SW 1271 (cell line): ENCODE measurements at places on chromosomes 7 and 10.

GRCh38 chr7:2757361-2757903, 69.4 kb downstream of the AMZ1 start:
- no peak for DNase-seq

- DNase-seq, result no peak
Measured at GRCh38 chr7:16754856-16755317, 1.3 kb downstream of the TSPAN13 start.

- peak; percentile 3 for DNase-seq
Measured at GRCh38 chr7:28840592-28840995, 117.5 kb downstream of the TRIL start.

GRCh38 chr7:133290041-133290440, 37.2 kb downstream of the EXOC4 start:
- DNase-seq, result no peak

- no peak for DNase-seq
Measured at GRCh38 chr10:67883710-67884312, 645 bp upstream of the SIRT1 start.

GRCh38 chr7:89661876-89662275, 492.4 kb upstream of the STEAP1 start:
- DNase-seq, result no peak

GRCh38 chr10:128092454-128092853, 33.8 kb downstream of the MKI67 start:
- DNase-seq, result no peak

- no peak for DNase-seq
Measured at GRCh38 chr7:51666266-51666665, 349.7 kb upstream of the COBL start.

- DNase-seq, result no peak
Measured at GRCh38 chr7:46839651-46840050, 742.3 kb downstream of the TNS3 start.

DNA sequence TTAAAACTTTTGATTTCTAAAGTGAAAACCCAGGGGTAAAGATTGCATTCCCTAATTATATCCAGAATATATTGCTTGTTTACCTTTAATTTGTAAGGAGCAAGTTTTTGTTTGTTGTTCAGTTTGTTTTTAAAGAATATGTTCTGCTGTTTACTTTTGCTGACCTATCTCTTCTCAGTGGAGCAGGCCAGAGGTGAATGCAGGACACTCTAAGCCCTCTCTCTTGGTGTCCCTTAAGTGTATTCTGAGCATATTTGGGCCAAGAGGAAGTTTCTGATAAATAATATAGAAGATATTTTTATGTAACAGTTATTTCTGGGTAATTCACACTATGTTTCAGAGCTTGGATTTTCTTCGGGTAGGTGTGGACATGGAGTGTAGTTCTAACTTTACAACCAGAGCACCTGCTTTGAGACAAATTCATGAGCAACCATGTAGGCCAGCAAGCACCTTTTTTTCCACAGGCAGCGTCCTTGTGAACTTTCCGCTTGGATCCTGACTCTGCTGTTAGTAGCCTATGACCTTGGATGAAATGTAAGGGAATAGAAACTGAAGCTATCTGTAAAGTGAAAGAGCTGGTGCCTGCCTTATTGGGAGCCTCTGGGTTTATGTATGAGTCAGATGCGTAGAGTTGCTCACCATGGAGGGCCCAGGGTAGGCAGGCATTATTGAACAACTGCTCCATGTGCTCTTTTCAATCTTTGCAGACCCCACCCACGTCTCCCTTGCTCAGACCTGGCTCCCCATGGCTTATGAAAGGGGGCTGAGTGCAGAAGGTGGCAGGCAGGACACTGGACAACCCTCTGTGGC, 16.1 kb downstream of the OGDH start:
- no peak for DNase-seq

GRCh38 chr7:134353411-134353810, 36.7 kb upstream of the SLC35B4 start:
- DNase-seq, result no peak

GRCh38 chr7:140881507-140882228, 43.1 kb downstream of the BRAF start:
- no peak for DNase-seq

GRCh38 chr10:92847202-92847864, 987 bp upstream of the EXOC6 start:
- DNase-seq, result no peak

GRCh38 chr10:22764639-22765038, 50.3 kb upstream of the PIP4K2A start:
- DNase-seq, result no peak

GRCh38 chr7:112149734-112150133, 56.5 kb downstream of the DOCK4 start:
- no peak for DNase-seq

DNA sequence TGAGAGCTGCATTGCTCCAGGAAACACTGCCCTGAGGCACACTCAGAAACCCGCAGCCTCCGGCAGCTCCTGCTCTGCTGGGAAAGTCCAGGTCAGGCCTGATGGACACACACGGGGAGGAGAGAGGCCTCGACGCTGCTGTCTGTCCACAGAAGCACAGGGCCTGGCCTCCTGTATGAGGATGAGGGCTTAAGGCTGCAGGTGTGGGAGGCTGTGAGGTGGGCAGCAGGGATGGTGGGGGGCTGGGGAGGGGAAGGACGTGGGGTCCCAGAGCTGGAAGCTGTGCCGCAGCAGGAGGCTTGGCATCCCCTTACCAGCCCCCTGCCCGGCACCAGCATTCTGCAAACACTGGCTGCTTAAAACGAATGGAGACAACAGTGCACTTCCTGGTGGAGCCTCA, 186.2 kb downstream of the DNAJB6 start:
- DNase-seq, result no peak
